Globus pallidus (tissue), 1 donor: ENCODE measurements at places on chromosomes 5 and 9.

DNA sequence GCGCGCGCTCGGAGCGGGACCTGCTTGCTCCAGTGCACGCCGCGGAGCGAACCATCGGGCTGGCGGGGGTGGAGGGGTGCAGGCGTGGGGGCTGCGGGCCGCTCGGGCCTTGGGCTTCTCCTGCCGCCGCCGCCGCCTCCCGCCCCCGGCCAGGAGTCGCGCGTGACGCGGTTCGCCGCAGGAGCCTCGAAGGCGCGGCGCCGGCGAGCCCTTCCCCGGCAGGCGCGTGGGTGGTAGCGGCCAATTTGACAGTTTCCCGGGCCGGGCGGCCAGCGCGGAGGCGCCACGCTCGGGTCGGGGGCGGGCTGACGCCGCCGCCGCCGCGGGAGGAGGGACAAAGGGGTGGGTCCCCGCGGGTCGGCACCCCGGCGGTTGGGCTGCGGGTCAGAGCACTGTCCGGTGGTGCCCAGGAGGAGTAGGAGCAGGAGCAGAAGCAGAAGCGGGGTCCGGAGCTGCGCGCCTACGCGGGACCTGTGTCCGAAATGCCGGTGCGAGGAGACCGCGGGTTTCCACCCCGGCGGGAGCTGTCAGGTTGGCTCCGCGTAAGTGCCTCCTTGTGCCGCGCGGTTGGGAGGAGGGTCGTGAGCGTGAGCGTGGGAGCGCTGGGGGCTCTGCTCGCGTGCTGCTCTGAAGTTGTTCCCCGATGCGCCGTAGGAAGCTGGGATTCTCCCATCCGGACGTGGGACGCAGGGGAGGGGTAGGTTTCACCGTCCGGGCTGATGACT, at the start of gene TJP2:
Gene TJP2 (plus strand): TSS at position 387 of the 725 bp plus-strand sequence. CDS start 96 bp downstream, at position 483.
- peak; percentile 79 for DNase-seq

DNA sequence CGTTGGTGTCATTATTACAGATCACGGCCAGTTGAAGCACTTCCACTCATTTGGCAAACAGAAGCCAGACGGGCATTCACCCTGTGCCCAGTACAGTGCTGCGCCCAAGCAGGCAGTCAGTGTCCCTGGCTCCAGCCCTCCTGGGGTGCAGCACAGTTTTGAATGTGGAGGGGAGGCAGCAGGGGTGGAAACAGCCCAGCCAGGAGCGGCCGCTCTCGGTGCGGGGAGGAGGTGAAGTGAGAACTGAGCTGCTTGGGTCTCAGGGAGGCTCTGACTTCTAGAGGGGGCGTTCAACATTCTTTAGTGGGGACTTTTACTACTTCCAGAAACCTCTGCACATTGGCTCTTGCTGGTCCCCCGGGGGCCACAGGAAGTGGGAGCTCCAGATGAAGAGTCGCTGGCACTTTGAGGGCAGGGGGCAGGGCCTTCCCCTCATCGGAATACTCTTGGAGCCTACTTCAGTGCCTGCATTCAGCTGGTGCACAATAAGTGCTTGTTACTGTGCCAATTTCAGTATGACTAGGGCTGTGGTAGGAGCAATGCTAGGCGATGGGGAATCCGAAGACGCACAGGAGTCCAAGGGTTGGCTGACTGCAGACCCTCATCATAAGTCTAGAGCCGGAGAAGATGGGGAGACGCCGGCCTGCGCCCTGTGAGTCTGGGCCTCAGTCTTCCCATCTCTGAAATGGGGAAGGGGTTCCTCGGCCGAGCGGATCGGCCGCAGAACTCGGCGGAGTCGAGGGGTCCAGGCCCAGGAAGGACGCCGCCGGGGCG, 492 bp upstream of the NEK6 start:
- no peak for DNase-seq

DNA sequence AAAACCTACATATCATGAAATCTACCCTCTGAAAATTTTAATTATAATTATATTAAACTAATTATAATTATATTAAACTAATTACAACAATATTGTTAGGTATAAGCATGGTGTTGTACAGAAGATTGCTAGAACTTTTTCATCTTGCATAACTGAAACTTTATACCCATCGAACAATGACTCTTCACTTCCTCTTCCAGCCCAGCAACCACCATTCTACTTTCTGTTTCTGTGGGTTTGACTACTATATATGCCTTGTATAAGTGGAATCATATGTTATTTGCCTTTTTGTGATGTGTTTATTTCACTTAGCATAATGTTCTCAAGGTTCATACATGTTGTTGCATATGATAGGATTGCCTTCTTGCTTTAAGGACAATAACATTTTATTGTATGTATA, 274.2 kb upstream of the CCNH start:
- no peak for DNase-seq

GRCh38 chr9:108639696-108640095, 216.1 kb downstream of the ACTL7B start:
- no peak for DNase-seq

- DNase-seq, result no peak
These were observed 190.5 kb downstream of the TTLL11 start for GRCh38 chr9:121902461-121903135.

DNA sequence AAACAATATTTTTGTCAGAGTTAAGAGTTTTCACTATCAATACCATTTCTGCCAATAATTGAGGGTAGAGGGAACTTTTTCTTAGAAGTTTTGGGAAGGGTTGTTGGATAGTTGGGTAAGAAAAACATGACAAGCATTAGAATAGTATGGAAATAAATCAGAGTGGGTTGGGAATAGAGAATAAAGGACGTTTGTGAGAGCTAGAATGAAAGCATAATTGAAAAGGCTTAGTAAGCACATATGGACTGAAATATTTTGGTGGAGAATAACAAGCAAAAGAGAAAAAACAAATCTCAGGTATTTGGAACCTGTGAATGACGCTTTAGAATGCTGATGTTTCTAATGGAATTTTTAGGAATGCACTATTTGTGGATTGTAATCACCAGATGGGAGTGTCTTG, 262.9 kb upstream of the EDIL3 start:
- peak; percentile 76 for DNase-seq
